Sciatic nerve (tissue), 2 donors: ENCODE measurements at places on chromosomes 7 and 10.

DNA sequence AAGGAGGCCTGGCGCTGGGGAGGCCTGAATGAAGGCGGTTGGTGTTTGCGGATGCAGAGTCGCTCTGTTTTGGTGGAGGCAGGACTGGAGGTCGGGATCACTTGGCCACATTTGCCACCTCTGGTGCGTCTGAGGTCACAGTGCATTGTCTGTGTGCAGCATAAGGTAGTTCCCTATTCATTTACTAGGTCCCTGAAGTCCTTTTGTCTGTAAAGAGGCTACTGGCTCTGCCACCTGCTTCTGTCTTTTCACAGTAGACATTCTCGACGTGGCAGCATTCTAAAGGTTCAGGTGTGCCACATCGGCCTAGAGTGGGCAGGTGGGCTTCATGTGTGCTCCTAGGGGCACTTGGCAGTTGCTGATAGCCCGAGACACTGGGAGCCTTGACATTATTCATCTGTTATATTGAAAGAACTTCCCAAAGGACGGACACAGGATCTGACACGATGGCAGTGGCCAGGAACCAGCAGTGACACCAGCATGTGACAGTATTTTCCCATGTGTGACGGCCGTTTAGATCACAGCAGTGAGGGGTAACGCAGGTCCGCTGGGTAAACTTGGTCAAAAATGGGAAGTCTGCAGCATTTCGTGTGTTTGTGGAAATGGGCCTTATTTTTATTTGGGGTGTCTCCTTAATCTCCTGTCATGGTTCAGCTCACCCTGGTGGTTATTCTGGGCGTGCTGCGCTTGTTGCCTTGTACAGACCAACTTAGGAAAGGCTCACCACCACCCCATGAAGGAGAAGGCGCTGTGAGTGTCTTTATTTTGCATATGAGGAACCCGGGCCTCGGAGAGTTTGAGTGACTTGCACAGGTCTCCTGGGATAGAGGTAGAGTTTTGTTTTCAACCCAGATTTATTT is 5.9 kb downstream of the MGMT start:
- DNase-seq: no peak

DNA sequence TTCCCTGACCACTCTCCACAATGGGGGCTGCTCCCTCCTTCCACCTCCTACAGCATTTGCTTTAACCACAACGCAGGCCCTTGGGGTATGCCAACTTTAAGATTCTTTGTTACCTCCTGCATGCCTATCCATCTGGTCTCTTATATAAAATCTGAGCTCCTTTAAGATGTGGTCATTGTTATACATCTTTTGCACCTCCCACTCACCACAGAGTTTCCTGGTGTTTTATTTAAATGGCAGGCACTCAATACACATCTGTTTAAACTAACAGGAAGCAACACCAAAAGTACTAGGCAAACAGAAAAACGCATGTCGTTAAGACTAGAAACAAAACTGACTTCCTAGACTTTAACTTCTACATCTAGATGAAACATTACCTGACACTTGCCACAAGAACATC is 36.3 kb downstream of the SLC25A13 start:
- DNase-seq: no peak

DNA sequence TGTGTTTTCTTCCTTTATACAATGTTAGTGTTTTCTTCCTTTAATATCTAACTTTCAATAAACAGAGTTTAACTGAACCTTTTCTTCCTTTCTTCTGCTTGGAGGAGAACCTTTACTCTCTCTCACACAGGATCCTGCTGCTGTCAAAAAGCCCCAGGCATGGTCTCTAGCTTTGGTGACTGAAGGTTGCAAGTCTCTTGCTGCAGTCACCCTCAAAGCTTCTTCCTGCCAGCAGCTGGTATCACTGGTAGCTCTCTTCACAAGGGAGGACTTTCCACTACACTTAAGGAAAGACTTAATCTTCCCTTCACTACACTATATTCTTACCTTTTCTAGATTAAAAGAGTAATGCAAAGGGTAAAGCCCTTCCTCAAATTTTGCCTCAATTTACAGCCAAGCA is 153.4 kb downstream of the SGMS1 start:
- DNase-seq: no peak

DNA sequence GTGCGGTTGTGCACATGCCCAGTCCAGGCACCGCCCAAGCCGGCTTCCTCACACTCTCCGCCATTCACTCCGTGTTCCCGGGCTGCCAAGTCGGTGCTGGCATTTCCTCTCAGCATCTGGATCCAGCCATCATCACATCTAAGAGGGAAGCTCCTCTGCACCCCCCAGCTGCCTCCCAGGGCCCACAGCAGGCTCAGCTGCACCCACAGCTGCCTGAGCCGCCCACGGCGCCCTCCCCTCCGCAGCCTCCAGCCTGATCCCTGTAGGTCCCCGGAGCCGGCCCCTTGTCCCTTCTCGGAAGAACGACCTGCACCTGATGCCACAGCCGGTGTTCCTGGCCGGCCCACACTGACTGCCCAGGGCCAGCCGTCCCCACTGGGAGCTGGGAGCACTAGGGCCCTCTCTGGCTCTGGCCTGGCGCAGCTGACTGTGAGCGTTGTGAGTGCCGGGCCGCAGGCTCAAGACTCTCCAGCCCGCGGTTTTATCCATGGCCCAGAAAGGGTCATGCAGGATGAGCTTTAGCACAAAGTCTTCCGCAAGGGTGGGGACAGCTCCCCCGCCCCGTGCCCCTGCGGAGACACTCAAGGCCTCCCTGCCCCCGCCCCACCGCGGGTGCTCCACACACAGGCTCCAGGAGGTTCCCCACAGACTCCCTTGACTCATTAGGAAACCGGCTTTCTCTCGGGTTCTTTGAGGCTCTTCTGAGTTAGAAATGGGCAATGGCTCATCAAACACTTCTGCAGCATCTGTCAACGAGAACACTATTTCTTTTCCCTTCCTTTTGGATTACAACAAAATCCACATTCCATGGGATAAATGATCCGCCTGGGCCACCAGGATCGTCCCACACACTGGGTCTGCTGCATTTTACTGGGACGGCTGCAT is 31.2 kb downstream of the CFAP46 start:
- peak; percentile 52 for DNase-seq

GRCh38 chr7:19203686-19204085 is 58.5 kb upstream of the FERD3L start:
- no peak for DNase-seq

- DNase-seq: no peak
Observed at GRCh38 chr10:75117995-75118394, 6.5 kb downstream of the SAMD8 start.

DNA sequence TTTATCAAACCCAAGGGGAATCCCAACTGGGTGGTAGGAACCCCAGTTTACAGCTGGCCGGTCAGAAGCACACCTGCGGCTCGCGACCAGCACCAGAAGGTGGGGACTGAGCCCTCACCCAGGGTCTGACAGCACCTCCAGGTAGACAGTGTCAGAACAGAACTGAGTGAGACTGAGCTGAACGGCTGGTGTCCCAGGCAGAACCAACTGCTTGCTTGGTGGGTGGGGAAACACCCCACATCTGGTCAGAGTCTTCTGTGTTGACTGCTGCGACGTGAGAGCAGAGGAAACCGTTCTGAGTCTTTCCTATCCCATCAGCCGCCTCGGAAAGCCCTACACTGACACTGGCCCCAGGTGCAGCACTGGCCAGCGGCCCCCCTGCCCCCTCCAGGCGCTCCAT is 160.7 kb downstream of the MAD1L1 start:
- no peak for DNase-seq

DNA sequence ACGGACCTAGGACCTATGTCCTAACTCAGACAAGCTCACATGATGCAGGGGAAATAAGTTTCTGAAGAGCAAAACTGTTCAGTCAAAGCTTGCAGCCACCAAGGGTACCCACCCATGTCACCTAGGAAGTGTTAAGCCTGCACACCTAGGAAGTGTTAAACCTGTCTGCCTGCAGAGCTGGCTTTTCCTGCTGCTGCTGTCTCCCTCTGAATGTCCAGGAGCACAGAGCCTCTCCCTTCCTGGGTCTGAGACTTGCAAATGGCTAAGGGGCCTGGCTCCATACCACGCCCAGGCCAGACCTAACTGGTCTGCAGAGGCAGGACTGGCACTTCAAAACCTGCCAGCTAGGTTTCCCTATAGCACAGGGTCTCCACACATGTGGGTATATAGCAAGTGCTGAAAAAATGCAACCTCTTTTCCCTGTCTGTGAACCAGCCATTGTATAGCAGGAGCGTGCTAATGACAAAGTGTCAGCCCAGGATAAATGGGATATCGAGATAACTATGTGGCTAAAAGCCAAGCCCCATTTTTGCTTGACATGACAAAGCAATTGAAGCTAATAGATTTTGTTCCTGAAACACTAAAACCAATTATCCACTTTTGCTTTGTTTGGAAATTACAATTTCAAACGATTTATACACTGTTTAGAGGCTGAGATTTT is 1.5 kb downstream of the GDF2 start:
- DNase-seq: no peak

GRCh38 chr10:122341141-122341810 is 33.2 kb upstream of the PLEKHA1 start:
- DNase-seq: no peak

GRCh38 chr7:19526639-19527038 is 182.2 kb downstream of the POLR1F start:
- DNase-seq: no peak

DNA sequence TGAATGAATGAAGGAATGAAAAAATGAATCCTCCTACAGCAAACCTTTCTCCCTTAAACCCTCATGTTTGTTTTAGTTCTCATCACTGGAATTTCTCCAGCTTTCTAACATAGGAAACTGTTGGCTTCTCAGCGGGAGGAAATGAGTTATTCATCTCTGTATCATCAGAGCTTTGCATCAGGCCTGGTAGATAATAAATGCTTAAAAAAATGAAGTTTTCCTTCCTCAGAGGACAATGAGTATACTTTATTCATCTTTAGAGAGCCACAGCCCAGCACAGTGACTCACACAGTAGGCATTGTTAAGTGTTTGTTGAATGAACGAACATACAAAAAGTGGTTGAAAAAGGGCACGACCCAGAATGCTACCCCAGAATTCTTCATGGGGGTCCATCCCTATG is 62.6 kb downstream of the COL13A1 start:
- DNase-seq: no peak

DNA sequence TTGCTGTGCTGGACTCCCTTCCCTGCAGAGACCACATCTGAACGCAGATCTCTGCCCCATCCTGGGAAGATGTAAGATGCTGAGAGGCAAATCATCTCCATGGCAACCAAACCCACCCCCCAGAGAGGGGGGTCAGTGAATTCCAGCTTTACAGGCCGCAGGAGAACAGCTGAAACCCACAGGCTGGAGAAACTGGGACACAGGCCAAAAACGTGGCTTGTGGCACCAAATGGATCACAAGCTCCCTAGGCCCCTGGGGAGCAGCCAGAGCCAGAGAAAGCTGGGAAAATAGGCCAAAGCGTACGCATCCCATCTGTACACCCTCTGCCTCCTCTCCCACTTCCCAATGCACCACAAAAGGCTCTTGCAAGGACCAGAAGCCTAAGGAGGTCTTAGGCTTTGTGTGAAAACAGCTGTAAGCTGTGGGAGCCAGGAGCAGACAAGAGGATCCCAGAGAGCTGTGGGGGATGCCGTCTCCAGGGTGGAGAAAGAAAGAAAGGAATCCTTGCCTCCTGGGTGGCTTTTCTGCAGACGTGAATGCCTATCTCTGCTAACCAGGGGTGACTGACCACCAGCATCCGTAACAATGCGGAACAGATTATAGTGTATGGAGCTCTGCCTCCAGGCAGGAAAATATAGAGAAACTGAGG is 59.5 kb downstream of the TMEM130 start:
- DNase-seq: no peak

DNA sequence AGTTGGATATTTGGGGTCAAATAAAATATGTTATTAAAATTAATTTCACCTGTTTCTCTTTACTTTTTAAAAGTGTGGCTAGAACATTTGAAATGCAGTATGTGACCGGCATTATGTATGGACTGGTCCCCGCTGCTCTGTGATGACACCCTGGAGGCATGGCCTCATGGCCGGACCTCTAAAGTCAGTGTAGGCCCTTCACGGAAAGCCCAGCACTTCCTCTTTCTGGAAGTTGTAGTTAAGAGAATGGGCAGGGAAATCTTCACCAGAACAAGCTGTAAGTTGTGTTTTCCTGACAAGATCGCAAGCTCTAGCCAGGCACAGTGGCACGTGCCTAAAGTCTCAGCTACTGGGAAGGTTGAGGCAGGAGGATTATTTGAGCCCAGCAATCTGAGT is 38.3 kb upstream of the SRGN start:
- no peak for DNase-seq

GRCh38 chr10:126015413-126015812 is 119.0 kb downstream of the FANK1 start:
- DNase-seq: no peak
